ENCODE measurements at places on chromosomes 2 and 18.

- DNase-seq = no peak
These were observed 64.3 kb upstream of the MSTN start for GRCh38 chr2:190126798-190127197.

GRCh38 chr2:46548103-46548486 is 68.7 kb downstream of the TMEM247 start:
- DNase-seq = no peak

- DNase-seq = no peak
These were observed 403.5 kb downstream of the SETBP1 start for GRCh38 chr18:45084206-45084605.

DNA sequence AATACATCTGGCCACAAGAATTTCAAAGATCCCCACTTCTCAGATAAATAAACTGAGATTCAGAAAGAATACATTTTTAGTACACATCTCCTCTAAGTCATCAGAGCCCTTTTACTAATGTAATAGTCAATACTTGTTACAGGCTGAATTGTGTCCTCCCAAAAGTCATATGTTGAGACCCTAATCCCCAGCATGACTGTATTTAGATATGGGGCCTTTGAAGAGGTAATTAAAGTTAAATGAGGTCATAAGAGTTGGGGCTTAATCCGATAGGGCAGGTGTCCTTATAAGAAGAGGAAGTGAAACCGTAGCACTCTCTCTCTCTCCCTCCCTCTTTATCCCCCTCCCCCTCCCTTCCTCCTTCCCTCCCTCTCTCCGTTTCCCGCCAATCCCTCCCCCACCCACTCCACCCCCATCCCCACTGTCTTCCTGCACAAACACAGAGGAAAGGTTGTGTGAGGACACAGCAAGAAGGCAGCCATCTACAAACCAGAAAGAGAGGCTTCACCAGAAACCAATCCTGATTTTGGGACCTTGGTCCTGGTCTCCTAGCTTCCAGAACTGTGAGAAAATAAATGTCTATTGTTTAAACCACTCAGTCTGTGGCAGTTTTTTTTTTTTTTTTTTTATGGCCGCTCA is 66.6 kb upstream of the ZNF397 start:
- peak; percentile 29 for DNase-seq

- no peak for DNase-seq
These were observed 62.5 kb downstream of the DAW1 start for GRCh38 chr2:227933884-227934283.

- no peak for DNase-seq
These were observed 25.1 kb downstream of the DNPEP start for GRCh38 chr2:219362524-219363164.

- DNase-seq = peak; percentile 62
These were observed 9.3 kb downstream of the MEX3C start for GRCh38 chr18:51188024-51188701.

Data from GM06990 (cell line).